ENCODE measurements at places on chromosomes 4 and X.

GRCh38 chrX:14598330-14598729 lies 69.0 kb downstream of the GLRA2 start:
- no peak for DNase-seq

GRCh38 chrX:22122510-22122909 lies 90.4 kb downstream of the PHEX start:
- no peak for DNase-seq

DNA sequence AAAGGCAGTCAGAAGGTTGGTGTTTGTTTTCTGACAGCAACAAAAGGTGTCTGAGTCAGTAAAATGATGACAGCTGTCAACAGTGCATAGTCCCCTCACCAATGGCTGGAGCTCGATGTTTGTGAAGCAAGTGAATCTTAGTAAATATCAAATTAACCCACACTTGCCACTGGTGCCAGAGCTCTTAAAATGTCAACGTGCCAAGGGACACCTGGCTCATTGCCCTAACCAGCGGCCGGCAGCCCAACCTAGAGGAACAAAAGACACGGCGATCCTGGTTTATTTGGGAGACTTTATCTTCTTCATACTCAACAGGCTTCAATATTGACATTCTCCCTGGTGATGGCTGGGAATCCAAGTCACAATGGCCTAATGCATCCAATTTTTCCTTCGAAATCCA lies 143.4 kb downstream of the CPEB2 start:
- no peak for DNase-seq

- DNase-seq = no peak
Measured at GRCh38 chr4:126458993-126459392, 1144.2 kb downstream of the FAT4 start.

GRCh38 chr4:36351082-36351666 lies 69.8 kb downstream of the DTHD1 start:
- DNase-seq = peak; percentile 1

DNA sequence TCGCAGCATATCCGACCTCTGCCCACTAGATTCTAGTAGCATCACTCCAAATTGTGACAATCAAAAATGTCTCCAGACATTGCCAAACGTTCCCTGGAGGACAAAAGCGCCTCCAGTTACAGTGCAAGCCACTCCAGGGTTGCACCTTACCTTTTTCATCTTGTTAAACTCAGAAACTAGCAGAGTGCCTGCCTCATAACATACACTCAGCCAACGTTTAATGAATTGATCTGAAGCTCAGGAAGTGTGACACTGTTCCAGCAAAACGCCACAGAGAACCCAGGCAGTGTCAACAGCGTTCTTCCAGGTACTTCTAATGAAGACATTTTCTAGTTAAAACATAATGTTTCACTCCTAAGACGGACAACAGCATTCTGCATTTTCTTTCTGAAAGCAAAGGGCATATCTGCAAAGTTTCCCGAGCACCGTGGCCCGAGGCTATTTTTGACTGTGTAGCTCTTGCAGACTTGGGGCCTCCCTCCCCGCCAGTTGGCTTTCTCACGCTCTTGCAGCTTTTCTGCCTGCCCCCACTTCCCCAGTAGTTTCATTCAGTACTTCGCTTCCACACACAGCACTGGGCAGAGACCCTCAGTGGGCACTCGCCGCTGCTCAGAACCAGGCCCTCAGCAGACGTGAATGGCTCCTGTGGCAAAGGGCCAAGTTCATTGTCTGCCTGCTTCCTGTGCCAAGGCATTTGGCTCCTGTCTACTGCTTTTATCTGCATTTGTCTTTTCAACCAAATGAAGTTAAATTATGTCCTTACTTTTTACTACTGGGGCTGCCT lies 133.4 kb upstream of the TTC29 start:
- DNase-seq = no peak

GRCh38 chr4:18057821-18058533 lies 36.4 kb upstream of the LCORL start:
- DNase-seq = no peak

DNA sequence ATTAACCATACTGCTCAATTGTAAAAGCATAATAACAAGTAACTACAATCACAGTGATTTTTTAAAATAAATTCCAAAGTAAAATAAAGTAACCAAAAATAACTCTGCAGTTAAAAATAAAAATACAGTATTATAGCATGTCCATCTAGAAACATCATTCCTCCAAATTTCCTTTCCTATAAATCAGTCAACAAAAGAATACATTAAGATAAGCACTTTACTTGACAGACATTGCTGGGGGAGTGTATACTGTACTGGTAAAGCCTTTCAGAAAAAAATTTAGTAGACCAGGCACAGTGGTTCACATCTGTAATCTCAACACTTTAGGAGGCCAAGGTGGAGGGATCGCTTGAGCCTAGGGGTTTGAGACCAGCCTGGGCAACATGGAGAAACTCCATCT lies 91.1 kb downstream of the LRBA start:
- DNase-seq = no peak

DNA sequence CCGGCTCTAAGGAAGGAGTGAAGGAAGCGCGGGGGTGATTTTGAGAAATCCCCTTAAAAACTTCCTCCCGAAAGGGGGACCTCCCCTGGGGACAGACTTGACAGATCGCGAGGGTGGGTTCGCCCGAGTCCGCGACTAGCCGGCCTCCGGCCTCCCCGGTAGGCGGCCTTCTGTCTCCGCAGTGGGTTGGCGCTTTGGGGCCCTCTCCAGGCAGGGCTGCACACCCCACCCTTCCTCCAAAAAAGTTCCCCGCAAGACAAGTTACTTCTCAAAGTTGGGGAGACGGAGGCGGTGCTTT lies 24.8 kb downstream of the HOPX start:
- DNase-seq = no peak

DNA sequence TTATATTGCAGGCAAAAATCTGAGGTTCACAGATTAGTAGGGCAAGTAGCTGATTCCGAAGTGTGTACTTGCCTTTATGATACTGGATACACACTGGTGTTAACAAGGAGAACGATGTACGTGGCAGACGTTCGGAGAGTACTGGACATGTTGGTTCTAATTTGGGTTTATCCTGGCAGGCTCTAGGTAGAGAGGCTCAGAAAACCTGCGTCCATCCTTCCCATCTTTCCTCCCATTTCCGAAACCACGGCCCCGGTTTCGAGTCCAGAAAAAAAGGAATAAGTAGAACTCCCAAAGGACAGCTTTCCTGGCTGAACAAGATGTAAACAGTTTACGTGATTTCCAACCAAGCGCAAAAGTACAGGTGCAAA lies 351 bp upstream of the SLC30A9 start:
- no peak for DNase-seq

DNA sequence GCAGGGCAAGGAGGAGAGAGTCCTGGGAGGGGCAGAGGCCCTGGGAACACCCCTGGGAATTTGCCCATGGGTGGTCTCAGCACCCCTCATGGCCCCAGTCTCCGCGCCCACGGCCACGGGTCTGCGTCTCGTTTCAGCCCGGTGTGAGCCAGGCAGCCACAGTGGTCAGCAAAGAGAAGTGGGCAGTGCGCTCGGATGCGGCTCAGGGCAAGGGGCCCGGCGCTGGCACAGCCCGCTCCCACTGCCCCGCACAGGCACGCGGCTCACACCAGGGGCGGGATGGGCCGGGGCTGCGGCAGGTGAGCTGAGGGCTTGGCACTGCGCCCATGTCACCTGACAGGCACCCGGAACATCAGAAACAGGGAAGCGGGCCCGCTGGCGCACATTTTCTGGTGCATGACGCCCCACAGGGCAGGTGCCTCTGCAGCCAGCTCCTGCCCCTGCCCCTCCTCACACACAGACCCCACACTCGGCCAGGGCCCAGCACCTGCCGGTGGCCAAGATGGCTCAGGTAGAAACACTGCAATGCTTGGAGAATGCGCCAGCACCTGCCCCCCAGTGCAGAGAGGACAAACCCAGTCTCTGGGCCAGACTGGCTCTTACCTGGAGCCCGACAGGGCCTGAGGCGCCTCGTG lies 41.9 kb upstream of the MXD4 start:
- DNase-seq = no peak

GRCh38 chrX:22351966-22352365 lies 79.3 kb downstream of the CBLL2 start:
- DNase-seq = no peak

DNA sequence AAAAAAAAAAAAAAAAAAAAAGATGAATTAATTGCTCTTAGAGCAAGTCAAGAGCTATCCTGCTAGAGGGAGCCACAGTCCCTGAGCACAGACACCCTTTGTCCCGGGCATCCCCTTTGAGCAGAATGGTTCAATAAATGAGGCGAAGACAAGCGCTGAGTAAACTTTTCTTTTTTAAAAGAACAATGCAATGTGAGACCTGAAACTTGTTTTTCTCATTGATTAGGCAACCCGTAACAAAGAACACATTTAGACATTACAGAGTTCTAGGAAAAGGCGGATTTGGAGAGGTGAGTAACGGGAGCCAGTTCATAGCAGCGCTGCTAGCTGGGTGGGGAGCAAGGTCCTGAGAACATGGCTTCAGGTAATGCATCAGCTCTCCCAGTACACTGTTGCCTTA lies 46.1 kb downstream of the GRK4 start:
- no peak for DNase-seq

DNA sequence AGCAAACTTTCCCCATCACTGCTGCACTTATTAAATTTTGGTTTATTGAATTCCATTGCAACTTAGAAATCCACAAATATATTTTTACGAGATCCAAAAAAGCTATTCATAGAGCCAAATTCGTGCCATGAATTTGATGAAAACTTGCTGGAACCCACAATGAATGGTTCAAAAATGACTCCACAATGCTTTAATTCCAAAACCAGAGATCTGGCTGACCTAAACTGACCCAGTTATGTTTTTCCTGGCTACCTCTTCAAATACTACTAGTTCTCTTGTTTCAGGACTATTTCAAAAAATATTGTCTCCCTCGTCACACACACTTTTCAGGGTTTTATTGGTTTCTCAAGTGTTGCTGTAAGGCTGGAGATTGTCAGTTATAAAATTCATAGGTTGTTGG lies 474.8 kb downstream of the PDGFC start:
- DNase-seq = no peak

DNA sequence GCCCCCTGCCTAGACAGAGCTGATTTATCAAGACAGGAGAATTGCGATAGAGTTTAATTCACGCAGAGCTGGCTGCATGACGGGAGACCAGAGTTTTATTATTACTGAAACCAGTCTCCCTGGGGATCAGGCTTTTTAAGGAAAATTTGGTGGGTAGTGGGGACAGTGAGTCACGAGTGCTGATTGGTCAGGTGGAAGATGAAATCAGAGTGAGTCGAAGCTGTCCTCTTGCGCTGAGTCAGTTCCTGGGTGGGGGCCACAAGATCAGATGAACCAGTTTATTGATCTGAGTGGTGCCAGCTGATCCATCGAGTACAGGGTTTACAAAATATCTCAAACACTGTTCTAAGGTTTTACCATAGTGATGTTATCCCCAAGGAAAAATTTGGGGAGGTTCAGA lies 36.6 kb downstream of the MYOZ2 start:
- DNase-seq = no peak

DNA sequence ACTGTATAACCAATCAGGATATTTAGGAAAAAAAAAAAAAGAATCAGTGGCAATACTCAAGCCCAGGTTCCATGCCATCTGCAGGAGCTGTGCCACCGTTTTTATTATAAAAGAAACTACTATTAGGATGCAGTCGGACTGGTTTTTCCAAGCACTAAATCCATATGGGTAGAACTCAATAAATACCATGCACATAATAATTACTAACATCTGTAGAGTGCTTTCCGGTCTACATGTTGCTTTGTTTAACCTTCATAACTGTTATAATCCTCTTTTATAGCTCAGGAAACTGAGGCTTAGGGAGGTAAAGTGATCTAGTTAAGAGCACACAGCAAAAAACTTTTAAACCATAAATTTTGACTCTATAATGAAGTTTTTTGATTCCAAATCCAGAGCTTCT lies 24.0 kb downstream of the ARSJ start:
- DNase-seq = no peak

DNA sequence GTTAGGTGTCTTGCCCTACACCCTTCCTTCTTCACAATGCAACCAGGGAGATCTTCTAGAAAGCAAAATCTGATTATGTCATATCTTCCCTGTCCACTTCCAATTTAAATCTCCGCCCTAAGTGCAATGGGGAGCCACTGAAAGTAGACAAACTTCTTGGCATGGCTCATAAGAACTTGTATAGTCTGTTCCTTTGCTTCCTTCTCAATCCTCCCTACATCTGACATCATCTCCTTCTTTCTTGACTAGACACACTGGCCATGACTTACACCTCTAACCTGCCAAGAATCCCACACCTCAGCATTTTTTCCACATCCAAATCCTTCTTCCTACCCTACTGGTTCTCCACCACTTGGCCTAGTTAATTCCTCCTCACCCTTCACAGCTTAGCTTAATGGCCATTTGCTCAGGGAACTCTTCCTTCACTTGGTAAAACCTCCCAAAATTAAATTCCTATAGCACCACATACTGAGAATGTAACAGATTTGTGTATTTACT lies 55.1 kb downstream of the NCAPG start:
- no peak for DNase-seq

DNA sequence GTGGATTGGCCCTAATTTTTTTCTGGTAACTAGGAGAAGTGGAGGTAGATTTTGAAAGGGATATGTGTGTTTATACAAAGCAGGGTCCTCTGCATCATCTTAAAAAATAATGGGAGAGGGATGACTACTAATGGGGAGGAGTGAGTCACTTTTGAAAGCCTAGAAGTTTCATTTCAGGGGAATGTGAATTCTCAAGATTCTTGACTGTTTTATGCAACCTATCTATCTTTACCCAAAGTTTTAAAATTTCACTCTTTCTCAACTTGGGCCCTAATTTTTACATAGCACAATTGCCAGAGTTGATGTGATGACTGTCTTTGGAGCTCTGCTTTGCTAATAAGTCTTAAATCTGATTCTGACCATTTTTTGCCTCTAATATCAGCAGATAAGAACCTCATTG lies 445.2 kb downstream of the GRXCR1 start:
- DNase-seq = no peak

DNA sequence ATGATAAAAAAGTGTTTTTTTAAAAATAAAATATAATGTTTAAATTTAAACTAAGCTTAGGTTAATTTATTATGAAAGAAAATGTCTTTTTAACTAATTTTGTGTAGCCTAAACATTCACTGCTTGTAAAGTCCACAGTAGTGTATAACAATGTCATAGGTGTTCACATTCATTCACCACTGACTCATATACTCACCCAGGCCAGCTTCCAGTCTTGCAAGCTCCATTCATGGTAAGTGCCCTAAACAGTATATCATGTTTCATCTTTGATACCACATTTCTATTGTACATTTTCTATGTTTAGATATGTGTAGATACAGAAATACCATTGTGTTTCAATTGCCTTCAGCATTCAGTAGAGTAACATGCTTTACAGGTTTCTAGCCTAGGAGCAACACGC lies 530.3 kb downstream of the EPHA5 start:
- no peak for DNase-seq
